ENCODE measurements at places on chromosomes 3 and 15.

DNA sequence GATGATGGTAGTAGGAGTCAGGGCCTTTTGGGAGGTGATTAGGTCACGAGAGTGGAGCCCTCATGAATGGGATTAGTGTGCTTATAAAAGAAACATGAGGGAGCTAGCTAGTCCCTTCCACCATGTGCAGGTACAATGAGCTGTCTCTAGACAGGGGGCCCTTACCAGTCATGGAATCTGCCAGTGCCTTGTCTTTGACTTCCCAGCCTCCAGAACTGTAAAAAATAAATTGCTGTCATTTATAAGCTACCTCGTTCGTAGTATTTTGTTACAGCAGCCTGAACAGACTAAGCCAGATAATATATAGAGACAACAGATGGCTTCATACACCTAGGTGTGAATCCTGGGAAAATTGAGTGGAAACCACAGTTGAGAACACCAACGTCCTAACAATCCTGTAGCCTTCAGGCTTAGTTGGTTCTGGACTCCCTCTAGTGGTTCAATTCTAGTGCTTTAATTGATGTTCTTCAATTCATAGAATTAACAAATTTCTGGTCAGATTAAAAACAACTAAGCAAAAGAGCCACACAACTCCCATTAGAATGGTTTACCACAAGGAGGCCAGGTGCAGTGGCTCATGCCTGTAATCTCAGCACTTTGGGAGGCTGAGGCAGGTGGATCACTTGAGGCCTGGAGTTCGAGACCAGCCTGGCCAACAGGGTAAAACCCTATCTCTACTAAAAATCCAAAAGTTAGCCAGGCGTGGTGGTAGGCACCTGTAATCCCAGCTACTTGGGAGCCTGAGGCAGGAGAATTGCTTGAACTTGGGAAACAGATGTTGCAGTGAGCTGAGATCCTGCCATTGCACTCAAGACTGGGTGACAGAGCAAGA, 21.3 kb upstream of the GATM start:
- no peak for DNase-seq

DNA sequence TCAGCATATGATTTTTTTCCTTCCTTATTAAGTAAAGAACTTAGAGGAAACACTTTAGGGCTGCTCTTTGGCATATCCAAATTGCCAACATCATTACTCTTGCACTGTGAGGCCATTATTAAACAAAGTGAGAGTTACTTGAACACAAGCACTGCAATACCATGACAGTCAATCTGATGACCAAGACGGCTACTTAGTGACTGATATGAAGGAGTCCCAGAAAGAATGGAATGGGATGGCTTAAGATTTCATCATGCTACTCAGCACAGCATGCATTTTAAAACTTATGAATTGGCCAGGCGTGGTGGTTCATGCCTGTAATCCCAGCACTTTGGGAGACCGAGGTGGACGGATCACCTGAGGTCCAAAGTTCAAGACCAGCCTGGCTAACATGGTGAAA, 55.2 kb downstream of the FAM98B start:
- DNase-seq = no peak

DNA sequence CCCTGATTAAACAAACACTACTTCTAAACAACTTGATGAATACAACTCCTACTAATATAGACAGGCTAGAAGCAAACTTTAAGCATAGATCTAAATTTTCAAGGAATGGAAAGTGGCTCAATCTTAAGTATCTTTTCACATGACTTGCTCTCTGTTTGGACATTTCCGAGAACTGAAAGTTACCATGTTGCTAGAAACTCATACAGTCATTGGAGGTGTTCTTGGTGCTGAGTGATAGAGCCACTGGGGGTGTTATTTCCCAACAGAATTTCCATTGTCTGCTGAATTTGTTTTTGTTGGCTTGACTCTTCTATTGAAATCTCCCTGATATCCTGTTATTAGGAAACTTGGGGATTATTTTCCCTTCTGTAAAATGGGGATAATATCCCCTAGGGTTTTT, 264.5 kb upstream of the RASGRP1 start:
- DNase-seq = no peak

DNA sequence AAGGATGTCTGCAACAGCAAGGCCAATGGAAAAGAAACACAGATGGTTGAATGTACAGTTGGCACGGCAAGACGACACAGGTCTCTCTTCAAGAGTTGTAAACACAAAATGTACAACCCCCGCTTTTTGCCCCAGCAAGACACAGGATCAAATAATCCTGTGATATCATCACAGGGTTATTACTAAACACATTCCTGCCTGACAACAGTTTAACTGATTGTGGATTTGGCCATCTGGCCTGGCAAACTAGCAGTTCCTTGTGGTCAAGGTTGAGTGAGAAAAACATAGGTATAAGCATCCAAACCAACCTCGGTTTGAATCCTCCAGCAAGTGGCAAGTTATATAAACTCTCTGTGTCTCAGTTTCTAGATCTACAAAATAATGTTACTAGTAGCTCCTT, 23.4 kb downstream of the PARP16 start:
- no peak for DNase-seq

- DNase-seq = no peak
Measured at GRCh38 chr3:22536541-22536940, 666.6 kb upstream of the UBE2E2 start.

DNA sequence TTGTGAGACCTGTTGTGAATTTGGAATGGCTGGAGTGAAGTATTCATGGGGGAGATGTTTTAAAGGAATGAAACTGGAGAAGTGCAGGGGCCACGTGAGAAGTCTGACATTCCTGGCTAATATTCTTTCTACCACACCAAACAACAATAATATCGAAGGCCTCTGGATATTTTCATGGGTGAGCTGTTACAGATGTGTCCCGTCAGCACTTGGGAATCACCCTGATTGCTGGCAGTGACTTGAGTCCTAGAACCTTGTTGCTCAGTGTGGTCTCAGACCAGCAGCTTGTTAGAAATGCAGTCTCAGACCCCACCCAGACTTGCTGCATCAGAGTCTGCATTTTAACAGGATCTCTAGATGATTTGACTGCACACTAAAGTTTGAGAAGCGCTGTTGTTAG, 113.8 kb downstream of the ITPR1 start:
- DNase-seq = no peak

DNA sequence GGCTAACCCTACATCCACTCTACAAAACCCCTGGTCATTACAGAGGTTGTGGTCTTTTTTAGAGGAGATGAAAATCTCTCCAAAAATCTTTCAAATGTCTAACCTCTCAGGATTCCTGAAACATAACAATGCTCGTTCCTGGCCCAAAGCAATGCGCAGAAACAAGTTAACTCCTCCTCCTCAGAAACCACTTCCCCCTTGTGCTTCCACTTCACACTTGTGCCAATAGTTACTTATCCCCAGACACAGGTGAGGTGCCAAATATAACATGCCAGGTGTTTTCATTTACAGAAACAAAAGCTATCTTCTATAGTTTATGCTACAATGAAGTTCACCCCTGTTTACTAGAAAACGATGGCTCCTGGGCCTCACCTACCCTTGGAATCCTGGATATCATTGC, 6.2 kb downstream of the NDUFAF1 start:
- DNase-seq = no peak
